ENCODE measurements at places on chromosomes 2 and 18. TPM values are rescaled to one million over a fixed set of nuclear protein-coding genes. Genes with fewer than 3 reads are reported as not detected.

Gene CHRNG
- total RNA-seq, result not detected

Gene FNDC4
- total RNA-seq, result 8.5 TPM

GRCh38 chr2:27661371-27661770 is 2.0 kb downstream of the SUPT7L start:
- no peak for ATAC-seq

- ATAC-seq, result no peak
Observed at GRCh38 chr18:29084120-29084519, 907.2 kb upstream of the CDH2 start.

GRCh38 chr18:11714244-11714918 is 25.3 kb downstream of the GNAL start:
- ATAC-seq, result no peak

DNA sequence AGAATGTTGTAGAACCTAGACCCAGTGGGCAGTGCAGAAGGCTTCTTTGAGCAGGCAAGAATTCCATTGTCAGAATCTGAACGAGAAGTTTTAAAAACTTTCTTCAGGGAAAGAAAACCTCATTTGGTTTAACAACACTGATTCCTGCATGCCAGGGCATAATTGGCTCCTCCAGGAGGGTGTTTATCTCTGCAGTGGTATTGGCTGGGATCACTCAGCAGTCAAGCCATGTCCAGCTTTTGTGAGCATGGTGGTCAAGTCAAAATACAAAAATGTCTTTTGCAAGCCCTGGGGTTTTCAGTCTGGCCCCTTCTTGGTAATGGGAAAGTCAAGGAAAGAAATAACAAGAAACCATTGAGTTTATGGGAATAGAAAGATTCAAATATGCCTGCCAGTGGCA is 28.3 kb downstream of the FHOD3 start:
- no peak for ATAC-seq

- ATAC-seq, result no peak
Observed at GRCh38 chr2:20929721-20930120, 106.8 kb upstream of the LDAH start.

DNA sequence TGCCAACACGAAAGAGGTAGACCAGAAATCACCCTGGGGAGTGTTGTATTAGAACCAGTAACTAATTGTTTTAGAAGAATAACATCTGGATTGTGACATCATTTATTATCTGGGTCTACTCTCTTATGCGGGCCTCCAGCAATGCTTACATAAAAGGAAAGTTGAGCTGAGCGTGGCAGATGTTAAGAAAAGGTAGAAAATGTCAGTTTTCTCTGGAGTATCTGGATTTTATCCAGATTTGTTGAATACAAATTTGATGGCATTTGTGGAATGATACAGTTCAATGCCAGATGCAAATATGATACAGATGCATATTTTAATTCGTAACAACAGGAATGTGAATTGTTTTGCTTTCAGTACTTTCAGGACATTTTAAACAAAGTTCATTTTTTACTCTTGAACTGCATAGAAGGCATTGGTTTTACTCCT is 90.3 kb downstream of the PRPF40A start:
- no peak for ATAC-seq

DNA sequence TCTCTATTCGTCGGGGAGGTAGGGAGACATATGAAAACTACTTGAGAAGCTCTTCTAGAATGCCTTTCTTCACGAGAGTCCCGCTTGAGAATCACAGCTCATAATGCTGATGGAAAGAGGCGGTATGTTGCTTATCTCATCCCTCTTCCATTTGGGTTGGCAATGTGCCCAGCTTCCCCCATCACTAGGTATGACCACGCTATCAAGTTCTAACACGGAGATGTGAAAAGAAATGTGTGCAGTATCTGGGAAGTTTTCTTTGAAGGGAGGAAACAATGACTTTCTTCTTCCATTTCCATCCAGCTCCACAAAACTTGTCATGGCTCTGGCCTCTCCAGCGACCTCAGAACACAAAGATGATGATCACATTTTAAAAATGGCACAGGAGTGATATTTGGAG is 742.4 kb downstream of the DCDC2C start:
- ATAC-seq, result no peak

All from esophagus mucosa (tissue), 1 donor.